ENCODE measurements at places on chromosomes 7 and 10. TPM values are rescaled to one million over a fixed set of nuclear protein-coding genes. Genes with fewer than 3 reads are reported as not detected.
A peak's percentile ranks its signal among the peaks of the same experiment; 100 is the strongest.

DNA sequence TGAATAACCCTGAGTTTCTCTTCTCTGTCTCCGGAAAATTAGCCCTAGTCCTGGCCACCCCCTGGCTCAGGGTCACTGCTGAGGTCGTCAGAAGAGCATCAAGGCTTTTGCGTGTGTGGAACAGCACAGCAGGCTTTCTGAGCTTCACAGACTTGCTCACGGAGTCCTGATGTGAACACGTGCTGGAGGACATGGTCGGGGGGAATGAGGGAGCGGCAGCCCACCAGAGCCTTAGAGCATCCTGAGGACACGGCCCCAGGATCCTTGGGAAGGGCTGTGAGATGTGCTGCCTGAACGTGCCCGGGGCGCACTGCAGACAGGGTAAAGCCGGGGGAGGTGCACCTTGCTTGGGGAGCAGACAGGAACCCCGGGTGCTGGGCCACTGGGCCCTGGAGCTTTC lies 28.8 kb downstream of the TMEM120A start:
- H3K36me3 ChIP-seq = peaks cover 8% of the 10 kb centered on the region
- no peaks in the 10 kb centered on the region for H3K27me3 ChIP-seq
- H3K4me1 ChIP-seq = peaks cover 18% of the 10 kb centered on the region
- no peak for DNase-seq
- no peak overlapping the region for H3K27ac ChIP-seq

DNA sequence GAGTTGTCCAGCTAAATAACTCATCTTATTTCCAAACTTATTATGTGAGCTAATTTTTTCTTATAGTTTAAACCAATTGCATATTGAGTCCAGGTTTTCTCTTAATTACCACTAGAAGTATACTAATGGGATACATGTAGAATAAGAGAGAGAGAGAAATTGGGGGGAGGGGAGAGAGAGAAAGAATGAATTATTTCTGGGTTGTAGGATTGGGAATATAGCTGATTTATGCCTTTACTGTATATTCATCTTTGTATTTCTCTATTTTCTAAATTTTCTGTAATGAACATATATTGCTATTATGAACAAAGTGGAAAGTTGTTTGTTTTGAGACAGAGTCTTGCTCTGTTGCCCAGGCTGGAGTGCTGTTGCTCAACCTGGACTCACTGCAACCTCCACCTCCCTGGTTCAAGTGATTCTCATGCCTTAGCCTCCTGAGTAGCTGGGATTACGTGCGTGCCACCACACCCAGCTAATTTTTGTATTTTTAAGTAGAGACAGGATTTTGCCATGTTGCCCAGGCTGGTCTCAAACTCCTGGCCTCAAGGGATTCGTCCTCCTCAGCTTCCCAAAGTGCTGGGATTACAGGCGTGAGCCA lies 26.1 kb upstream of the ITGB1 start:
- no peaks in the 10 kb centered on the region for H3K36me3 ChIP-seq
- no peak overlapping the region for H3K4me3 ChIP-seq
- DNase-seq = no peak
- no peaks in the 10 kb centered on the region for H3K27me3 ChIP-seq
- peaks cover 59% of the 10 kb centered on the region for H3K4me1 ChIP-seq

DNA sequence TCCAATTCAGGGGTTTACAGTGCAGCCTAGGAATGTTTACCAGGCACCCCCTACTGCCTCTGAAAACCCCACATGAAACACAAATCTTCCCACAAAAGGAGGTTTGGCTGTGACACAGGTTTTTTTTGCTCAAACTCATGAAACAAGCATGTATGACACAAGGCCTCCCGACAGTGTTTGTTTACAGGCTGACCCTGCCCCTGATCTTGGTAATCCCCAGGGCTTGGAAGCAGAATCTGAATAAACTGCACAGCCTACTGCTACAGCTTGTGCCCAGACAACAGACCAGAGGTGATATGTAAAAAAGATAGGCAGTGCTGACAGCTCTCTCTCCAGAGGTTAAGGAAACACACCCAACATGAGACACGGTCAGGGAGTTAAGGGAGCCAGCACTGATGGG lies 184.2 kb downstream of the KMT2E start:
- no peak overlapping the region for H3K4me3 ChIP-seq
- H3K4me1 ChIP-seq = peaks cover 35% of the 10 kb centered on the region
- no peaks in the 10 kb centered on the region for H3K27me3 ChIP-seq
- H3K27ac ChIP-seq = peak overlapping the region; percentile 69
- DNase-seq = no peak

DNA sequence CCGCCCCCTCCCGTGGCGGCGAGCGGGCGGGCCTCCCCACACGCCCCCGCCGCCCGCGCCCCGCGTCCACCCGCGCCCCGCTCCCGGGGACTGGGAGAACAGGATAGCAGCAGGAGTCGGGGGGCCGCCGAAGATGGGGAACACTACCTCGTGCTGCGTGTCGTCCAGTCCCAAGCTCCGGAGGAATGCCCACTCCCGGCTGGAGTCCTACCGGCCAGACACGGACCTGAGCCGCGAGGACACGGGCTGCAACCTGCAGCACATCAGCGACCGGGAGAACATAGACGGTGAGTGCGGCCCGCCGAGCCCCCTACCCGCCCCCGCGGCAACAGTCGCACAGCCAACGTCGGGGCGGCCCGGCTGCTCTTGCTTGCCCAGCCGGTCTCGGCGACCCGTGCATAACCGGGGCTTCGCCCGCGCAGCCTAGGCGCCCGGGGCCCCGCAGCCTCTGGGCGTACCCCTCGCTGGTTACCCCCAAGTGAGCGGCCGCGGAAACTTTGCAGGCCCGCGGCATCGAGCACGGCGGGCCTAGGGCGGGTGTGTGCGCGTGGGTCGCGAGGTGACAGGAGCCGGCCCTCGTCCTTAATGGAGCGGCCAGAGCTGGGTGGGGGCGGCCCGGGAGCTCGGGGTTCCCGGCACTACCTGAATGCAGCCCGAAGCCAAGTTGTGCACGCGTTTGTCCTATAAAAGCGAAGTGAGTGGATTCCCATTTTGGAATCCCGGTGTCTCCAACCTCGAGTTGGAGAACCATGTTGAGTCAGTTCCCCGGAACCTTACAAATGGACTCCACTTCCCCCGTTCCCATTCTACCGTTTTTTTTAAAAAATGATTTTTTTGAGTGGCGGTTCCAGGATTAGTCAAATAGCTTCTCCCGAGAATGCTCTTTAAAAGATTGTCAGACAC lies 863 bp downstream of the CCNY start:
- H3K27ac ChIP-seq = peak overlapping the region; percentile 74
- peaks cover 8% of the 10 kb centered on the region for H3K36me3 ChIP-seq
- no peaks in the 10 kb centered on the region for H3K27me3 ChIP-seq
- DNase-seq = no peak
- H3K4me1 ChIP-seq = peaks cover 63% of the 10 kb centered on the region

- no peak overlapping the region for H3K4me3 ChIP-seq
- H3K27me3 ChIP-seq = peaks cover 55% of the 10 kb centered on the region
- no peak for DNase-seq
- no peaks in the 10 kb centered on the region for H3K36me3 ChIP-seq
- H3K27ac ChIP-seq = no peak overlapping the region
- no peaks in the 10 kb centered on the region for H3K4me1 ChIP-seq
Measured at GRCh38 chr10:132953428-132953827, 11.1 kb upstream of the CFAP46 start.

DNA sequence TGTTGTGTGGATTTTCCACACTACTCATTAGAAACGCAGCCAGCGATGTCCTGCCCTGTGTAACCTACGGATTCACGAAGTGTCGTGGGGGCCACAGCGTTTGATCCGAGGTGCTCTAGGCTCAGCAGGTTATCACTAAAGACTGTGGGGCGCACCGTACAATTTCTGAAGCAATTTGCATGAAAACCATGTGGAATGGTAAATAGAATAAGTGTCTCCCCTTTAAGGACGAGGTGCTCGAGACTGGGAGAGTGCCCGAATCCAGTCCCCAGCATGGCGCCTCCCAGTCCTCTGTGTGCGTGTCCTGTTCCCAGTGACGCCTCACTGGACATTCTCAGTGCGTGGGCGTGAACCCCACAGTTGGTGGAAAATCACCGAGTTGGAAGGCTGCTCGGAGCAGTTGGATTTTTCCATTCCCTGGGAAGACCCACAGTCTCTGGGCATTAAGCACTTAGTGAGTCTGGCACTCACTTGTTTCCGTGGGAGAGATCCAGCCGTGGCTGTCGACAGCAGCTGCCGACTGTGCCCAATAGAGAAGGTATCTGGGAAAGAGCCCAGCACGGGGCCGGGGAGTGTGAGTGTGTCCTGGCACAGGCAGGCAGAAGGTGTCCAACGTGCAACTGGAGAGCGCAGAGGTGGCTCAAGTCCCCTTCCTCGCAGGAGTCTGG lies 37.0 kb downstream of the PFKP start:
- H3K36me3 ChIP-seq = peaks cover 55% of the 10 kb centered on the region
- no peak overlapping the region for H3K4me3 ChIP-seq
- DNase-seq = no peak

DNA sequence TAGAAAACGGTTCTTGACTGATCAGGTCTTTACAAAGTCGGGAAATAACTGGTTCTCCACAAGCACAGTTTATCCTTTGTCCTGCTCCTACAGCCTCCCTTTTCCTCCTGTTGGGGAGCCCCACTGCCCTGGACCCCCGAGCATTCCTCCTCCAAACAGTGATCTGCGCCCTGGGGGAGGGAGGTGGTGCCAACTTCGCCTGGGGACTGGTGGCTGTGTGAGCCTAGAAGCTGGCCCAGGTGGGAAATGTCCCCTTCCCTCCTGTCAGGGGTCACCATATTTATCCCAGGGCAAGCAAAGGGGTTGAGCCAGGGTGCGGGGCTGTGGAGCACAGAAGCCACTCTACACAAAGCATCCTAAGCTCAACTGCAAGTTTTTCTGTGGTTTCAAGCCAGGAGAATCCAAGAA lies 5.2 kb downstream of the HMX3 start:
- no peak overlapping the region for H3K27ac ChIP-seq
- H3K4me3 ChIP-seq = no peak overlapping the region
- H3K4me1 ChIP-seq = peaks cover 22% of the 10 kb centered on the region
- peaks cover 2% of the 10 kb centered on the region for H3K36me3 ChIP-seq
- peaks cover 88% of the 10 kb centered on the region for H3K27me3 ChIP-seq

DNA sequence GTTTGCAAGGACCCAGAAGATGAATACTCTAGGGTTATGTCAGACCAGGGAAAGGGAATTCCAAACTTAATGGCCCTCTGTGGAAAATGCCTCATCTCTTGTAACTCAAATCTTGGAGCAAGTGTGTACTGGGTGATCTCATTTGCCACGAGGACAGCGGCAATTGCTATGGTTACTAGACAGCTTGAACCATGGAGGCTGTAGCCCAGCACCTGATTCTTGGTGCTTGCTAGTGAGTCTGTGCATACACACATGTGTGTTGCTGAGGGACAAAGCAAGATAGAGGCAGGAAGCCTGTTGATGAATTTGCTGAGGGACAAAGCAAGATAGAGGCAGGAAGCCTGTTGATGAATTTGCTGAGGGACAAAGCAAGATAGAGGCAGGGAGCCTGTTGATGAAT lies 58.6 kb upstream of the FEZF1 start:
- no peaks in the 10 kb centered on the region for H3K27me3 ChIP-seq
- DNase-seq = no peak
- no peaks in the 10 kb centered on the region for H3K4me1 ChIP-seq
- H3K27ac ChIP-seq = no peak overlapping the region
- H3K36me3 ChIP-seq = no peaks in the 10 kb centered on the region

GRCh38 chr7:42104231-42104630 lies 132.8 kb downstream of the GLI3 start:
- H3K27me3 ChIP-seq = no peaks in the 10 kb centered on the region
- DNase-seq = no peak
- H3K4me3 ChIP-seq = no peak overlapping the region
- no peak overlapping the region for H3K27ac ChIP-seq
- peaks cover 38% of the 10 kb centered on the region for H3K4me1 ChIP-seq

Gene EXOC4
- total RNA-seq = 99.9 TPM

Gene PNLIP
- not detected for total RNA-seq

Data from osteocyte (in vitro differentiated cells).